ENCODE measurements at places on chromosomes 6 and 20. TPM values are rescaled to one million over a fixed set of nuclear protein-coding genes. Genes with fewer than 3 reads are reported as not detected.
A peak's percentile ranks its signal among the peaks of the same experiment; 100 is the strongest.

DNA sequence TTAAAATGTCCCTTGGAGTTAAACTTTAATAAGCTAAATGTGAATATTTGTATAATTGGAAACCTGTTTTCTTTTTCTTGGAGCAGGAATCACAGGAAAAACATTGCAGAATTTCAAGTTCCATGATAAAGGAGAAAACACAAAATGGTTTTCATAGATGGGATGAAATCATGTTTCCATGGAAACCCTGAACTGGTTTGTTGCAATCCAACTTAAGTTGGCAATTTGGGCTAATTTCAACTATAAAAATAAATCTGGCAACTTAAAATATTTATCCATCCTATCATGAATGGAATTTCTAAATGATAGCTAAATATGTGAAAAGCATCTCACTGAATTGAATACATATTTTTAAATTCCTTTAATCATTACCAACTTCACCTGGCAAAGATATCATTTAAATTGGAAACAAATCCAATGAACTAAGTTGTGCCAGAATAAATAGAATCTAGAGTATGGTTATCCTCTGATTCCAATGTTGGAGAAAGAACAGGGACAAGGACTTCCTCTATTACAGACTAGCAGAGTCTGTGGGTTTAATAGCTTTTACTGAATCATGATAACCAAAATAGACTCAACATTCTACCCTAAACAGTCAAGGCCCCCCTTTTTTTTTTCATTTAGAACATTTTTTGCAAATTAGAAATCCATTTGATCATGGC is 33.2 kb downstream of the COL21A1 start:
- H3K36me3 ChIP-seq: no peaks in the 10 kb centered on the region
- DNase-seq: no peak
- no peaks in the 10 kb centered on the region for H3K27me3 ChIP-seq

GRCh38 chr20:21901470-21902275 is 196.2 kb downstream of the PAX1 start:
- peak; percentile 23 for DNase-seq
- no peaks in the 10 kb centered on the region for H3K36me3 ChIP-seq
- H3K4me1 ChIP-seq: no peaks in the 10 kb centered on the region
- no peak overlapping the region for H3K27ac ChIP-seq

GRCh38 chr6:101114703-101115102 is 233.6 kb upstream of the ASCC3 start:
- no peaks in the 10 kb centered on the region for H3K27me3 ChIP-seq
- no peak for DNase-seq
- H3K36me3 ChIP-seq: no peaks in the 10 kb centered on the region
- H3K4me1 ChIP-seq: no peaks in the 10 kb centered on the region
- no peak overlapping the region for H3K4me3 ChIP-seq

GRCh38 chr6:15674690-15675386 is 12.0 kb upstream of the DTNBP1 start:
- H3K4me1 ChIP-seq: no peaks in the 10 kb centered on the region
- no peak overlapping the region for H3K27ac ChIP-seq
- H3K4me3 ChIP-seq: no peak overlapping the region
- no peaks in the 10 kb centered on the region for H3K36me3 ChIP-seq
- no peak for DNase-seq

DNA sequence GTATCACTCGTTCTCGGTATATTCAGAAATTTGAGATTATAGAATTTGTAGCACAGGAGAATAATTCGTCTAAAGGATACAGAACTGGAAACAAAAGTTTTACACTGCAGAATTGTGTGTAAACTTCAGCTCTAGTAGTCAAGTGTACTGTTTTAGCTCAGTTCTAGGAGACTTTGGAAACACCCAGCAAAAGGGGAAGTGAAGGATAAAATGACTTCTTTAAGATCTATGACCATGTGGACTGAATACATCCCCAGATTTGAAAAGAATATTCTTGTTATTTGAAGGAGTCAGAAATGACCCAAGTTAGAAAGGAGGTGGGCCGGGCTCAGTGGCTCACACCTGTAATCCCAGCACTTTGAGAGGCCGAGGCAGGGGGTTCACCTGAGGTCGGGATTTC is 174.0 kb upstream of the FOXQ1 start:
- DNase-seq: no peak
- no peak overlapping the region for H3K27ac ChIP-seq
- H3K4me3 ChIP-seq: no peak overlapping the region
- H3K36me3 ChIP-seq: no peaks in the 10 kb centered on the region
- H3K27me3 ChIP-seq: no peaks in the 10 kb centered on the region

DNA sequence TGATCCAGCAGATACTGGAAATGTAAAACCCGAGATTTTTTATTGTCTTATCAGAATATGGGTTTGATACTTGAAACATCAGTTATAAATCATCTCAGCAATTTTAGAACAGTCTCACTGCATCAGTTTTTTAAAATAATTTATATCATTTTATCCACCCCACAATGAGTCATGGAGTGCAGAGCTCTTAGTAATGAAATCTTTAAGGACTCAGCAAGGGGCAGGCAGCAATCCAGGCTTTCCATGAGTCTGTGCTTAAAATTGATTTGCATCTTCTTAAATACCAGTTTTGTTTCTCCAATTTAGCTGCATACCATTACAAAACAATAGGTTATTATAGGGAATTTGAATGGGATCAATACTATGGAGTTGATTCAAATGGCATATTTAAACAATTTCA is 832.3 kb downstream of the C6orf118 start:
- no peaks in the 10 kb centered on the region for H3K36me3 ChIP-seq
- H3K27ac ChIP-seq: no peak overlapping the region
- no peak for DNase-seq

DNA sequence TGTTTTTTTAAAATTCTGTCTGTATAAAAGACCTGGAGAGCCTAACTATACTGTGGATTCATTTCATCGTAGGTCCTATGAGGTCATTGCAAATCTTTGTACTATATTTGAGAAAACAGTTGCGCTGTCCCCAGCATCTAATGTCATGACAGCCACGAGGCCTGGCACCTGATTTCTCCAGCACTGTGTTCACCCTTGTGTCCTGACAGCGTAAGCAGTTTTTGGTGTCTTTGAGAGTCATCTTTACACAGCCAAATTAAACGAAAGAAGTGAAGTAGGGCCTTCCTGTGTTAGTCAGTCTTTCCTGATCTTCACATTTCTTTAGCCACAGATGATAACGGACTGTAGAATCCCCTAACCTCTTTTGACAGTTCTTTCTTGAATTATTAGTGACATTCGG is 70.6 kb upstream of the PHACTR2 start:
- DNase-seq: no peak
- H3K4me1 ChIP-seq: no peaks in the 10 kb centered on the region

DNA sequence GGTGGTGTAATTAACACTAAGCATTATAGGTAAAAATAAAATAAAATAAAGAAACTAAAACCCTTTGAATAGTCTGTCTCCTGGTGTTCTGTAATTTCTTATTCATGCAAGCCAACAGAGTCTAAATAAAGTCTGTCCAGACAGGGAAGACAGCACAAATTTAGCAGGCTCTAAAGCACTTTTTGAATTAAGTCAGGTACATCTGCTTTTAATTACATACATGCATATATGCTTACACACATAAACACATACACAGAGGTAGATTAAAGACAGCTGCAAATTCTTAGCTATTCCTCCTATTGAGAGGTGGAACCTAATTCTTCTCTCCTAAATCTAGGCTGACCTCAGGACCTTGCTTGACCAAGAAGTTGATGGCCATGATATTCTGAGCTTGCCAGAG is 262.5 kb downstream of the PKHD1 start:
- H3K27me3 ChIP-seq: no peaks in the 10 kb centered on the region
- H3K4me1 ChIP-seq: no peaks in the 10 kb centered on the region
- peaks cover 13% of the 10 kb centered on the region for H3K36me3 ChIP-seq
- no peak overlapping the region for H3K27ac ChIP-seq
- H3K4me3 ChIP-seq: no peak overlapping the region

- no peak for DNase-seq
- H3K4me1 ChIP-seq: no peaks in the 10 kb centered on the region
- no peaks in the 10 kb centered on the region for H3K27me3 ChIP-seq
These were observed 656.0 kb upstream of the ID4 start for GRCh38 chr6:19181211-19181610.

DNA sequence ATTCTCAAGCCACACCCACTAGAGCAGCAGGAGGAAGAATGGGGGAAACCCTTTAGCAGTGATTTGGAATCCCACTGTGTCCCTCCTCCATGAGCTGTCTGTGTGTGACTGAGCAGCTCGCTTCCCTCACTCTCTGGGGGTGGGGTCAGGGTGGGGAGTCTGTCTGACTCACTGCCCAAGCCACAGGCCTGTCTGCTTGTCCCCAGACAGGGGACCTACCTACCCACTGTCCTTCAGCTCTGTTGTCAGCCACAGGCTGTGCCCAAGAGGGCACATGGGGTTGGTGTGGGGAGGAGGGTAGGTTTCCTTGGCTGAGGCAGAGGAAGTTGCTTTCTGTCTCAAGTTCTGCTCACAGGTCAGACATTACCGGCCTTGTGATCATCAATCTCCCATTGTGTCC is 127.0 kb downstream of the MAFB start:
- no peaks in the 10 kb centered on the region for H3K36me3 ChIP-seq
- no peaks in the 10 kb centered on the region for H3K27me3 ChIP-seq
- H3K27ac ChIP-seq: no peak overlapping the region
- no peak for DNase-seq

DNA sequence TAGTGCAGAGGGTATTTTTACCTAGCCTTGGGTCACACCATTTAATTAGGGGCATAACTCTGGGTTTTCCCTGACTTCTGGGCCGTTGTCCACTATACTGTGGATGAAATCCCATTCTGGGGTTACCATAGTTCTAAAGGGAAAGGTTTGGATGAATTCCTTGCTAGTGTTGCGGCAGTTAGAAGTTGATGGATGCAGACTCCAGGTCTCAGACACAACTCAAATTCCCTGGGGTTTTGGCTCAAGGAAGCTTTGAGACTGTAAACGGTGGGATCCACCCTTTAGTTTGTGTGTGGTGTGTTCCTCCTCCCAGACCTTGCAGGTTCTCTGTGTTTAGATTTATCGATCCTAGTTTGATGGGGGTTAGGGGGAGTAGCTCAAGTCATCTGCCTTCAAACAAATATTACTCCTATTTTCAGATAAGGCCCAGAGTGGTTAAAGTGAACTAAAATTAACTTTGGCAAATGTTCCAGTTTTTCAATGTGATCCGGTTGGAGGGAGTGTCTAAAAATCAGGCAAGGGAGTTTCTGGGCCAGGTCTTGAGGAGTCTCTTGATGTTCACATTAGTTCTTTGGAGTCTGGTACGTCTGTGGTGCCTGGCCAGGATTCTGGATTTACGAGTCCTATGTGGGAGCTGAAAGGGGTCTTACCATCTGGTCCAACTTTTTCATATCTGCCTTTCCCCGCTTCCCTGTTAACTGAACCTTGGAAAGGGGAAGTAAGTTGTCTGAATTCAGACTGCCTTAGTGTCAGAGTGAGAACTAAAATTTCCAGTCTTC is 1.5 kb downstream of the RALY start:
- DNase-seq: no peak
- H3K4me3 ChIP-seq: peak overlapping the region; percentile 82
- H3K4me1 ChIP-seq: peaks cover 47% of the 10 kb centered on the region
- no peaks in the 10 kb centered on the region for H3K36me3 ChIP-seq
- peak overlapping the region; percentile 96 for H3K27ac ChIP-seq
- no peaks in the 10 kb centered on the region for H3K27me3 ChIP-seq

- no peak for DNase-seq
- no peaks in the 10 kb centered on the region for H3K27me3 ChIP-seq
- no peak overlapping the region for H3K27ac ChIP-seq
- no peaks in the 10 kb centered on the region for H3K4me1 ChIP-seq
These were observed 22.1 kb upstream of the ZNF318 start for GRCh38 chr6:43391440-43392031.

GRCh38 chr6:63295553-63296194 is 24.1 kb downstream of the LGSN start:
- H3K27ac ChIP-seq: no peak overlapping the region
- no peaks in the 10 kb centered on the region for H3K36me3 ChIP-seq
- H3K27me3 ChIP-seq: no peaks in the 10 kb centered on the region
- H3K4me3 ChIP-seq: no peak overlapping the region
- no peaks in the 10 kb centered on the region for H3K4me1 ChIP-seq
- DNase-seq: no peak

GRCh38 chr6:24855395-24856245 is 56.9 kb upstream of the ARMH2 start:
- no peaks in the 10 kb centered on the region for H3K36me3 ChIP-seq
- H3K4me3 ChIP-seq: peak overlapping the region; percentile 19
- no peaks in the 10 kb centered on the region for H3K27me3 ChIP-seq
- H3K27ac ChIP-seq: no peak overlapping the region

DNA sequence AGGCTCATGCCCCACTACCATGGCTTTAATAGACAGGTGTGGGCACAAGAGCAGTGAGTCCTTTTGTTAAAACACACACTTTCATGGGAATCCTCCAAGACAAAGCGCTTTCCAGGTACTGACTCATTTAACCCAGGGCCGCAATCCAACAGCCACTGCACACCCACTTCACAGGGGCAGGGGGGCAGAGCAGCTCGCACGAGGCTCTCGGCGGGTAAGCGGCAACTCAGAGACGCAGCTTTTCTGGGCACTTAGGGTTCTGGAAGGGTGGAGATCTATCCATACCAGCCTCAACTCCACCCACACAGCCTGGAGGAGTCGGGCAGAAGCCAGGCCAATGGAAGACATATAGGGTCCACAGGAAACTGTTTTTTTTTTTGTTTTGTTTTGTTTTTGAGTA is 28.6 kb downstream of the PSMG4 start:
- DNase-seq: peak; percentile 47
- H3K4me3 ChIP-seq: no peak overlapping the region
- no peaks in the 10 kb centered on the region for H3K27me3 ChIP-seq
- H3K4me1 ChIP-seq: no peaks in the 10 kb centered on the region
- no peak overlapping the region for H3K27ac ChIP-seq

GRCh38 chr20:53019464-53019863 is 47.3 kb downstream of the TSHZ2 start:
- no peaks in the 10 kb centered on the region for H3K36me3 ChIP-seq
- no peak overlapping the region for H3K4me3 ChIP-seq
- no peaks in the 10 kb centered on the region for H3K27me3 ChIP-seq
- H3K27ac ChIP-seq: peak overlapping the region; percentile 24

- no peaks in the 10 kb centered on the region for H3K27me3 ChIP-seq
- no peaks in the 10 kb centered on the region for H3K4me1 ChIP-seq
- no peaks in the 10 kb centered on the region for H3K36me3 ChIP-seq
- no peak overlapping the region for H3K27ac ChIP-seq
- H3K4me3 ChIP-seq: no peak overlapping the region
These were observed 49.5 kb downstream of the HDAC2 start for GRCh38 chr6:113921299-113921904.

GRCh38 chr20:3239026-3239866 is at the start of gene SLC4A11:
Gene SLC4A11, minus strand, starts transcription at chr20:3239190. Its CDS starts 53 bp downstream, at chr20:3239137.
- no peaks in the 10 kb centered on the region for H3K4me1 ChIP-seq
- peaks cover 8% of the 10 kb centered on the region for H3K27me3 ChIP-seq
- H3K36me3 ChIP-seq: no peaks in the 10 kb centered on the region
- peak; percentile 82 for DNase-seq
- peak within 1 kb of the TSS; percentile 84 for H3K4me3 ChIP-seq

Gene TCEA2
- total RNA-seq: 13.2 TPM

Gene GFOD1
- total RNA-seq: 1.9 TPM

Gene ADA
- 3.3 TPM for total RNA-seq

Gene NQO2
- 12.9 TPM for total RNA-seq

Gene MAS1
- total RNA-seq: not detected

Gene CDKAL1
- total RNA-seq: 11.3 TPM

Gene ID4
- total RNA-seq: 19.4 TPM

Gene HAO1
- 0.24 TPM for total RNA-seq

Gene THBD
- total RNA-seq: 1.8 TPM

Data from pancreas (tissue), 10 donors.